ENCODE measurements at places on chromosomes 13 and 19.

DNA sequence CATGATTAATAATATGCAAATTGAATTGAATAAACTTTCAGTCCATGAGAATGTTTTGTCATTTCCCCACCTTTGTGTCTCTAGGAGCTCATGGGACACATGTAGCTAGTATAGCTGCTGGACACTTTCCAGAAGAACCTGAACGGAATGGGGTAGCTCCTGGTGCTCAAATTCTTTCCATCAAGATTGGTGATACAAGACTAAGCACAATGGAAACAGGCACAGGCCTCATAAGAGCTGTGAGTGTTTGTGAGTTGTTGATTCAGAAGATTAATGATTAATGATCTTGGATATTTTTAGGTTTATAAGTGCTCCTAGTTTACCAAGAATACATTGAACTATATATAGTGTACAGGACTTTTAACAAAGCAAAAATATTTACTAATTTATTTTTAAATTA lies 30.1 kb downstream of the TPP2 start:
- DNase-seq = no peak

DNA sequence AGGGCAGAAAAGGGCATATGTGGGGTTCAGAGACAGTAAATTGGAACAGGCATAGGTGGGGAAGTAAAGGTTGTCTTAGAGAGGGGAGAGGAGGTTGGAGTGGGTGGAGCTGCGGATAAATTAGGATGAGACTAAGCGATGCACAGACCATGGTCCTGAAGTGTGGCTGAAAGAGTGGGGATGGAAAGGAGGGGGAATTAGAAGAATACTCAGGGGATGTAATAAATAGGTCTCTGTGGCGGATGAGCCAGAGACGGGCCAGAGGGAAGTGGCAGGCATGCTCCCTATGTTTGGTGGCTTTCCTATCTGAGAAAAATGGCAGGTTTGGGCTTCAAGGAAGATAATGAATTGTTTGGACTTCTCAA lies 123.4 kb downstream of the OLFM4 start:
- no peak for DNase-seq

DNA sequence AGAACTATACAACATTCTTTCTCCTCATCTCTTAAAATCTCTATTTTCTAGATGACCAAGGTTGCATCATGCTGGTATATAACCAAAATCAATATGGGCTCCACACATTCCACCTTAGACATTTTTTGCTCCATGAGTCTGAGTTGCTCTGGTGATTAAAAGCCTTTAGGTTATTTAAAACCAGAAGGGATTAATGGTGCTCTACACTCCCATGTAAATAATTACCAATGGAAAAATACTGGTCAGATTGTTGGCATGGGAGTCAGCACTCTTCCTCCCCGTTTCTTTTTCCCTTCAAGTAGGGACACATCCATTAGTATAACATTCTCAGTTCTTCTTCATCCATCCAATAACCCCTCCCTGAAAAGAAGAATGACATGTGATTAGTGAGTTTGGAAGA lies 747.7 kb downstream of the PCDH17 start:
- DNase-seq = no peak

- DNase-seq = no peak
Measured at GRCh38 chr19:43101950-43102349, 19.4 kb upstream of the PSG2 start.

DNA sequence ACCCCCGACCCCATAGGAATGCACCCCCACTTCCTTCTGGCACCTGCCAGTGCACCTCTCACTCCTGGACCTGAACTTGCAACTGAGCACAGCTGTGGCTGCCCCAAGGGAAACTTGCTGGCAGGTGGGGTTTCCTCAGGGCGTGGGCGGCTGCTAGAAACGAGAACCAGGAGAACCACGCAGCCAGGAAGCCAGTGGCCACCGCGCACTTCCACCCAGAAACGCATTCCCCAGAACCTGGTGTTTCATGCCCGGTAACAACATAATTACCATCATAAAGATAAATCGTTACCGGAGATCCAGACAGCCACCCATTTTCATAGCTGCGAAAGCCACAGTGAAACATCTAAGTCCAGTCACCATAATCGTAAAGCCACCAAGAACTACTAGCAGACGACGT lies 75.2 kb upstream of the C13orf46 start:
- no peak for DNase-seq

- DNase-seq = no peak
Measured at GRCh38 chr19:19459707-19460251, 54.3 kb downstream of the GATAD2A start.

- DNase-seq = no peak
Measured at GRCh38 chr19:30547246-30547645, 175.1 kb downstream of the ZNF536 start.

DNA sequence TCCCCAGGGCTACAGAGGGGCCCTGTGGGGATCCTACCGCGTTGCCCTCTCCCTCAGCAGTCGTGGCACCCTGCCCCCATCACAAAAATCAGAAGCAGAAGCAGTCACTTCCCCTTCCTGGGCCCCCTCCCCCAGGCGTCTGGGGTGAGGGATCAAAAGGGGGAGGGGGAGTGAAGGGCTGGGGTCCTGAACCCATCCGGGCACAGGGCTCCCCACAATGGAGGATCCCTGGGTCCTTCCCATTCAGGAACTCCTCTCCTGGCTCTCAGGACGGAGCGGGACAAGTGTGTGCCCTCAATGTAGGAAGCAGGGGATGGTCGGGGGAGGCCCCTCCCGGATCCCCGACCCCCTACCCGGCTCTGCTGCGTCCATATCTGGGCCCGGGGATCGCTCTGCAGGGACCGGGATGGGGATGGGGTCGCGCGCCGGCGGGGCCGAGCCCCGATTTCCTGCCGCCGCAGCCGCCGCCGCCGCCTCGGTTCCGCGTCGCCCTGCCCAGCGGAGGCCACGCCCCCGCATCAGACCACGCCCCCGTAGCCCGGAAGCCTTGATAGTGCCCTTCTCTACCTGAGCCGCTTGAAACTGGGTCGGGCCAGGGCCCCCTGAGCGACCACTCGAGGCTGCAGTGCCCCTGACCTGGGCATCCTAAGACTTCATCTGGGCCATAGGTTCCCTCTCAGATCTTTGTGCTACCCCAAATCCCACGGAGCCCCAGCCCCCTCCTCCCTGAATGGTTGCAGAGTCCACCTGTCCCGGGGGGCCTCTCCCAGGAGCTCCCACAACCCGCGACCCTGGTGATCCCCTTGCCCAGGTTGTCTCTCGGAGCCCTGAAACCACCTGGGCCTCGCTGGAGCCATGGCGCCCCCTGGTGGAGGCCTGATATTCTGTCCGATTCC lies at the start of gene GMIP:
GMIP (minus strand) TSS at position 500 of the 896 bp plus-strand sequence; CDS start at position 372, 128 bp downstream.
- DNase-seq = peak; percentile 79

- DNase-seq = no peak
Measured at GRCh38 chr13:76837801-76838200, 48.4 kb downstream of the KCTD12 start.
